ENCODE measurements at places on chromosomes 12 and 14. TPM values are rescaled to one million over a fixed set of nuclear protein-coding genes. Genes with fewer than 3 reads are reported as not detected.
A peak's percentile ranks its signal among the peaks of the same experiment; 100 is the strongest.

GRCh38 chr14:100065942-100066574 is 836 bp downstream of the EVL start:
- no peak for DNase-seq
- H3K4me1 ChIP-seq, result peaks cover 11% of the 10 kb centered on the region
- no peak overlapping the region for H3K27ac ChIP-seq
- H3K4me3 ChIP-seq, result no peak overlapping the region
- H3K36me3 ChIP-seq, result no peaks in the 10 kb centered on the region

GRCh38 chr12:84046859-84047258 is 865.7 kb downstream of the SLC6A15 start:
- no peaks in the 10 kb centered on the region for H3K4me1 ChIP-seq
- H3K36me3 ChIP-seq, result no peaks in the 10 kb centered on the region
- peaks cover 3% of the 10 kb centered on the region for H3K27me3 ChIP-seq
- DNase-seq, result no peak

DNA sequence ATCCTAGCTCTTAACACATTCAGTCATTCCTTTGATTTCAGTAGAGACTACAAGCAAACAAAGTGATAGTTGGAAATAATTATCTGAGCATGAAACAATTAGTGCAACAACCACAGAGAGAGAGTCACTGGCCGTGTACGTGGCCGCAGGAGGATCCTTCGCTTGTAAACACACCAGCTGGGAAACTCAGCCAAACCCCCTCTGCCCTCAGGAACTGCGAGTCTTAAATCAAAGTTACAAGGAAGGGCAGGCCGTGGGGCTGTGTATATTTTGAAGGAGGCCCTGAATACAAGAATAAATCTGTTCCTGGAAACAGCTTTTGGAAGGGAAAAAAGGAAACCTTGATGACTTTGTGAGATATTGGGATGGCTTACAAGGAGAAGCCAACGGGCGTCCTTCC is 164.5 kb downstream of the ANO2 start:
- no peaks in the 10 kb centered on the region for H3K4me1 ChIP-seq
- H3K27me3 ChIP-seq, result no peaks in the 10 kb centered on the region
- DNase-seq, result peak; percentile 4
- no peak overlapping the region for H3K4me3 ChIP-seq

GRCh38 chr14:45972416-45972815 is 679.2 kb downstream of the RPL10L start:
- DNase-seq, result no peak
- no peak overlapping the region for H3K27ac ChIP-seq
- no peaks in the 10 kb centered on the region for H3K4me1 ChIP-seq
- H3K27me3 ChIP-seq, result no peaks in the 10 kb centered on the region

GRCh38 chr14:95174184-95174792 is 17.0 kb upstream of the DICER1 start:
- H3K36me3 ChIP-seq, result no peaks in the 10 kb centered on the region
- no peak overlapping the region for H3K4me3 ChIP-seq
- DNase-seq, result no peak

DNA sequence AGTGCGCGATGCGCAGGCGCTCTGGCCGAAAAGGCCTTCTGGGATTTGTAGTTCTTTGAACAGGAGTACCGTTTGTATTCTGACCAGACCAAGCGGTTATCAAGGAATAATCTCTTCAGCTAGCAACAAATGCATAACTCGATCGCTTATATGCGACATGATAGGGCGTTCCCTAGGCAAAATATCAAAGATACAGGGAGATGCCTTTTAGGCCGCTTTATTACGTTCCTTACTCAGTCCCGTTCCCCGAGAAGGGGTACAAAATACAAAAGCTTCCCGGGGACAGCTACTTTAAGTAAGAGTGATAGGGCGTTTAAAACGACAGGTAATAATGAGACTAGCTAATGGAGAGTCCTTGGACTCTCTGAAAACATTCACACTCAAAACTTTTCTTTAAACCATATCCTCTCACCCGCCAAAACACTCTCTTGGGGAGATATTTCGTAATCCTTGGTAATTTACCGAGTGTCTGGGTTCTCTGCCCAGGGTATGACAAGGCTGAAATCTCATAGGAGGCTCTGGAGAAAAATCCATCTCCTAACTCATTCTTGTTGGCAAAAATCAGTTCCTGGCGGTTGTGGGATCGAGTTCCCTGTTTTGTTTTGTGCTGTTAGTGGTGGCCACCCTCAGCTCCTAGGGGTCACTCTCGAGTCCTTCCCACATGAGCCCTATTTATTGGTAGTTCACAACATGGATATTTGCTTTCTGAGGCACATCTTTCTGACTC is 412 bp upstream of the SNW1 start:
- H3K27ac ChIP-seq, result peak overlapping the region; percentile 98
- H3K36me3 ChIP-seq, result peaks cover 8% of the 10 kb centered on the region
- no peaks in the 10 kb centered on the region for H3K27me3 ChIP-seq
- H3K4me3 ChIP-seq, result peak overlapping the region; percentile 99
- peaks cover 12% of the 10 kb centered on the region for H3K4me1 ChIP-seq

GRCh38 chr12:28693565-28694219 is 455.4 kb upstream of the FAR2 start:
- H3K27me3 ChIP-seq, result no peaks in the 10 kb centered on the region
- no peak overlapping the region for H3K27ac ChIP-seq
- H3K36me3 ChIP-seq, result no peaks in the 10 kb centered on the region

DNA sequence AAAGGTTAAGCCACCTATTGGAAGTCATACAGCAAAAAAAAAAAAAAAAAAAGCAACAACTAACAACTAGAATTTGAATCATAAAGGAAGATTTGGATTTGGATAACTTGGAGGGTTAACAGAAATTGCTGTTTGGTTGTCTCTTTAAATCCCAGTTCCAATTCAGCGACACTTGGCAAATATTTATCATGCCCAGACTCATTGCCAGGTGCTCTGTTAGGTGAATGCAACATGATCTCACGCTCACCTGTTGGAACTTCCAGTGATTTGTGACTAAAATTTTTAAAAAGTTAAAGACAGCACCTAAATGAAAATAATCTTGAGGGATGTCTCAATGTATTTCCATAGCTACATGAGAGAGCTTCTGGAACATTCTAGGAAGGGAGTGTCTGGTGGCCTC is 103.7 kb downstream of the TBX3 start:
- H3K27ac ChIP-seq, result no peak overlapping the region
- H3K27me3 ChIP-seq, result no peaks in the 10 kb centered on the region
- H3K36me3 ChIP-seq, result no peaks in the 10 kb centered on the region

DNA sequence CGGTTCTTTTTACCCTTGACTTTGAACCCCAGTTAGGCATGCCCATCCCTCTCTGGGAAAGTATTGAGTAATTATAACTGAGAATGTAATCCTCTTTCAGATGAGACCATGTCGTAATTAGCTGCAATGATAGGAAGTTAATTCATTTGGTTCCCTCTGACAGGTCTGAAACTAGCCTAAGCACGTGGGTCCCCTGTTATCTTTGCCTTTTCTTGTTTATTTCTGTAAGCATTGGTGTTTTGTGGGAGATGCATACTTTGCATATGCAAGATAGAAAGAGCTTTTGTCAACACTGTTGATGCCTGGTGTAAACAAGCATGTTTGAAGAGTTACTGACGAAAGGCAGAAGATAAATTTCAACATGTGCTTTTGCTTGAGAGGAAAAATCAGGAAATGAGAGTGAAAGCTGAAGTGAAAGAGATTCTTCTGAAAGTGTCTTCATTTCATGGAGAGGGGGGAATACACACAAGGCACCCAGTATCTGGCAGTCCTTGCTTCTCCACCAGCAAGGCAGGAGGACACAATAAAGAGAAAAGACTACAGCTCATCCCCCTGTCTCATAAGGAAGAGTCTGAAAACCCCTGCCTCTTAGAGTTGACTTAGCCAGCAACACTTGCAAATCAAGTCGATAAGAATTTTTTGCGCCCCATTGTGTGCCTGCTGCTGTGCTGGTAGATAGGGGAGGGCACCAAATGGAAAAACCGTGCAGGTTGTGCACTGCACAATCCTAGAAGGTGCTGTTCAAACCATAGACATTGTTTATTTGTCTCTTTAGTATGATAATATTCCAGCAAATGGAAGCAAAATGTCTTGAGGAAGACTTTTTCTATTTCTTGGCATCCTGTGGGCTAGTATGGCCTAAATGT is 77.8 kb downstream of the SLC24A4 start:
- peaks cover 4% of the 10 kb centered on the region for H3K4me1 ChIP-seq
- peaks cover 50% of the 10 kb centered on the region for H3K27me3 ChIP-seq
- no peak overlapping the region for H3K27ac ChIP-seq
- DNase-seq, result no peak
- no peaks in the 10 kb centered on the region for H3K36me3 ChIP-seq
- no peak overlapping the region for H3K4me3 ChIP-seq

DNA sequence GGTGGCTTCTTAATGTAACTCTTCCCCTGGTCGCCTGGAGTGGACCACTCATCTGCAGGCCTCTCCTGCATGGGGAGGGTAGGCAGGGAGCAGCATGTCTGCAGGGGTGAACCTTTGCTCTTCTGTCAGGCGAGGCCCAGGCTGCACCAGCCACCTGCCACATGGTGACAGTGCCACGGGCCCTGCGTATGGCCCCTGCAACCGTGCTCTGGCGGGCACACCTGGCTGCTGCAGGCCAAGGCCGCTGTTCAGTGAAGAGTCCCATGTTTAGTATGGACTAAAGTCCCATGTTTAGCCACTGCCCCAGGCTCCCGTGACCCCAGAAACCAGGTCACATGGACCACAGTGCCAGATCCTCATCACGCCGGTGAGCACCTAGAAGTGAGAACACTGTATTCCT is 187.0 kb downstream of the ADGRD1 start:
- DNase-seq, result no peak
- H3K4me1 ChIP-seq, result no peaks in the 10 kb centered on the region
- no peak overlapping the region for H3K27ac ChIP-seq
- H3K36me3 ChIP-seq, result no peaks in the 10 kb centered on the region

- H3K27me3 ChIP-seq, result no peaks in the 10 kb centered on the region
- H3K36me3 ChIP-seq, result no peaks in the 10 kb centered on the region
- no peaks in the 10 kb centered on the region for H3K4me1 ChIP-seq
- H3K4me3 ChIP-seq, result no peak overlapping the region
- no peak overlapping the region for H3K27ac ChIP-seq
Measured at GRCh38 chr12:27083861-27084394, 1.6 kb upstream of the C12orf71 start.

DNA sequence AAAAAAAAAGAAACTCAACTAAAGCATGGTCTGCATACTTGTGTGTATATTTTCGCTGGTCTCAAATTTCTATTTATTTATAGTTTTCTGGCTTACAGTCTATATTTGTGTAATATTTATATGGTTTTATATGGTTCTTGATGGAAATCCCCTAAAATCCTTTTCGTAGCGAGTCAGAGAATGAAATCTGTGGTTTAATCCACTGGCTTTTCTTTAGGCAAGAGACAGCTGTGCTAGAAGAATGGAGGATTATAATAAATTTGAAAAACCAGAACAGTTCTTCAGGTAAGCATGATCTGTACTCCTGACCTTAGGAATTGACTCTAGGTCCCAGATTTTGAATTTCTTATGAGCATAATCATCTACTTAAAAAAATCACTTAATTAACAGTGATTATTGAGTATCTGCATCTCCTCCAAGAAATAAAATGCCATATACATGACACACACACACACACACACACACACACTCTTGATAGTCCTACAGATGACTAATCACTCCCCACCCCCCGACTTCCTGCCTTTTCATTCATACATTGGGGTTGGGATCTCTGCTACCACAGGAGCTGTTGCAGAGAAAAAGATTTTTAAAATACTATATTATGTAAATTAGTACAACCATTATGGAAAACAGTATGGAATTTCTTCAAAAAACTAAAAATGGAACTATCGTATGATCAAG is 113.4 kb downstream of the CRADD start:
- H3K4me1 ChIP-seq, result no peaks in the 10 kb centered on the region
- H3K27me3 ChIP-seq, result no peaks in the 10 kb centered on the region
- no peaks in the 10 kb centered on the region for H3K36me3 ChIP-seq

DNA sequence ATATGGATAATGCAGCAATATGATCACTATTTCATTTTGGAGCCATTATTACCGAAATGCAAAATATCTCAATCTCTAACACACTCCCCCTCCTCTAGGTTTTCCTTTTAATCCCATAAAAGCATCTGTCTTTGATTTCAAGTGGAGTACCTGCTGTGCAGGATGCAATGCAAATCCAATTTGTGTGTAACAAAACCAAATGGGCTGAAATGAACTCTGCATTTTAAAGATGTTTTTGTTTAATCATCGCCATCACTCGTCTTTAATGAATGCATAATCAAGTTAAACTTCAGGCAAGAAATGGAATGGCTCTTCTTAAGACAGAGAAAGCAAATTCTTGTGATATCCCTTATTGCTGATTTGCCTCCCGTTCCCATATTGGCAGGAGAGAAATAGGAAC is 114.3 kb downstream of the SLC15A5 start:
- no peaks in the 10 kb centered on the region for H3K36me3 ChIP-seq
- no peak overlapping the region for H3K27ac ChIP-seq
- peaks cover 6% of the 10 kb centered on the region for H3K4me1 ChIP-seq
- no peak for DNase-seq
- no peaks in the 10 kb centered on the region for H3K27me3 ChIP-seq

GRCh38 chr12:49057888-49058287 is 2.7 kb downstream of the KMT2D start:
- H3K27ac ChIP-seq, result peak overlapping the region; percentile 97
- peaks cover 45% of the 10 kb centered on the region for H3K4me1 ChIP-seq
- H3K4me3 ChIP-seq, result peak overlapping the region; percentile 96
- DNase-seq, result no peak

DNA sequence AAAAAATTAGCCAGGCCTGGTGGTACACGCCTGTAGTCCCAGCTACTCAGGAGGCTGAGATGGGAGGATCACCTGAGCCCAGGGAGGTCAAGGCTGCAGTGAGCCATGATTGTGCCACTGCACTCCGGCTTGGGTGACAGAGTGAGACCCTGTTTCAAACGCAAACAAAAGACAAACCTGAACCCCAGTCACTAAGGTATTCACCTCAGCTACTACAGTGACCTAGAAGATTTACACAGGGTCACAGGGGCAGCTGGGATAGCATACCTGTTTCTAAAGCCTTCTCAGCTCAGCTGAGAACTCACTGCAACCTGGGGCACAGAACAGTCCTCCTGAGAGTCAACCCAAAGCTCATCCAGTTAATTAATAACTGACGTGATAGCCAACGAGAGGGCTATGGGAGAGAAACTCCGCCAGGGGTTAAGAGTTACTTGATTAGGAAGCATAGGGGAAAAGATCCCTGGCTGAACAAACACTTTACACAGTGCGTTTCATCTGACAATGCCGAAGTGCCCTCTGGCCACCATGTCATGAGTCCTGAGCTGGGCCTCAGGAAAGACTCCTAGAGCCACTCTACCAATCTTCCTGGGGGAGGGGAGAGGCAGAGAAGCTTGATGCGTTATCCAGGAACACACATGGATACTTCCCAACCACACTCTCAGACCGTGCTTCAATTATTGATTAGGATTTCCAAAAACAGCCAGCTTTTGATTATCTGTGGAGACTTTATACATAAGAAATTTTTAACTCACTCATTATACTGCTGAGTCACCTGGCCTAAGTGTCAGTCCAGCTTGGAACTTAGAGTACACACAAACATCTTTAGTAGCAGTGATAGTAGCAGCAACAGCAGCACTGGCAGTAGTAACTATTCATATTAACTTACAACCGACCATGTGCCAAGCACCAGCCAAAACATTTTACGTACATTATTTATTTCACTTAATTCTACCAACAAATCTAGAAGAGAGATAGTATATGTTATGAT is 48.2 kb downstream of the FOXN3 start:
- peak overlapping the region; percentile 0 for H3K4me3 ChIP-seq
- peaks cover 3% of the 10 kb centered on the region for H3K36me3 ChIP-seq
- peaks cover 12% of the 10 kb centered on the region for H3K4me1 ChIP-seq
- peaks cover 64% of the 10 kb centered on the region for H3K27me3 ChIP-seq

The IRAK3 gene
- 0.02 TPM for total RNA-seq

The CRY1 gene
- total RNA-seq, result 23.2 TPM

The BCL11B gene
- total RNA-seq, result 2.3 TPM

The MUCL1 gene
- not detected for total RNA-seq

The PWP1 gene
- total RNA-seq, result 35.8 TPM
